ENCODE measurements at places on chromosomes 5 and 9. TPM values are rescaled to one million over a fixed set of nuclear protein-coding genes. Genes with fewer than 3 reads are reported as not detected.

The LCN9 gene
- total RNA-seq: not detected

The C9orf50 gene
- total RNA-seq: 0.56 TPM

The NPDC1 gene
- 260 TPM for total RNA-seq

The PAX5 gene
- total RNA-seq: 24.3 TPM

The PCDHB10 gene
- total RNA-seq: 17.7 TPM

The IL7R gene
- not detected for total RNA-seq

The TEK gene
- 1.0 TPM for total RNA-seq

The BARHL1 gene
- total RNA-seq: not detected

The KCNT1 gene
- 0.76 TPM for total RNA-seq

The MTX3 gene
- 21.8 TPM for total RNA-seq

The IFNA8 gene
- total RNA-seq: not detected

The BTNL9 gene
- total RNA-seq: 37.9 TPM

The PCA3 gene
- total RNA-seq: not detected

The ADRB2 gene
- not detected for total RNA-seq

The CNTNAP3B gene
- total RNA-seq: 10.1 TPM

The CCDC192 gene
- not detected for total RNA-seq

- no peak for DNase-seq
Measured at GRCh38 chr5:96335873-96336272, 97.2 kb downstream of the PCSK1 start.

GRCh38 chr9:89805571-89806292, 200.9 kb downstream of the GADD45G start:
- no peak for DNase-seq

GRCh38 chr9:6498982-6499381, 86.0 kb downstream of the UHRF2 start:
- no peak for DNase-seq

- DNase-seq: no peak
Measured at GRCh38 chr9:116191576-116192415, 38.2 kb downstream of the PAPPA start.

DNA sequence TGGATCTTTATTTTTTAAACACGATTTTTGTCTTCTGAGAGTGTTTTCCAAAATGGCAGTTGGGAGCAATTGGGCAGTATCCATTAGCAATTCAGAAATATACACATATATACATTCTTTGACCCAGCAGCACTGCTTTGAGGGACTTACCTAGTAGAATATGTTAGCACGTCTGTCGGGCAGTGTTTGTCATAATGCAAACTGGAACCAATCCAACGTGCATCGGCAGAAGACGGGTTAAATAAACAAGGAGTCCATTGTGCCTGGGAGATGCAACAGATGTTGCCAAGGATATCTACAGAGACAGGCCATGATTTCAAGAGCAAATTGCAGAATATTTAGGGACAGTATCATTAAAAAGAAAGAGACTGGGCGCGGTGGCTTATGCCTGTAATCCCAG, 107.0 kb downstream of the COL5A1 start:
- DNase-seq: no peak

DNA sequence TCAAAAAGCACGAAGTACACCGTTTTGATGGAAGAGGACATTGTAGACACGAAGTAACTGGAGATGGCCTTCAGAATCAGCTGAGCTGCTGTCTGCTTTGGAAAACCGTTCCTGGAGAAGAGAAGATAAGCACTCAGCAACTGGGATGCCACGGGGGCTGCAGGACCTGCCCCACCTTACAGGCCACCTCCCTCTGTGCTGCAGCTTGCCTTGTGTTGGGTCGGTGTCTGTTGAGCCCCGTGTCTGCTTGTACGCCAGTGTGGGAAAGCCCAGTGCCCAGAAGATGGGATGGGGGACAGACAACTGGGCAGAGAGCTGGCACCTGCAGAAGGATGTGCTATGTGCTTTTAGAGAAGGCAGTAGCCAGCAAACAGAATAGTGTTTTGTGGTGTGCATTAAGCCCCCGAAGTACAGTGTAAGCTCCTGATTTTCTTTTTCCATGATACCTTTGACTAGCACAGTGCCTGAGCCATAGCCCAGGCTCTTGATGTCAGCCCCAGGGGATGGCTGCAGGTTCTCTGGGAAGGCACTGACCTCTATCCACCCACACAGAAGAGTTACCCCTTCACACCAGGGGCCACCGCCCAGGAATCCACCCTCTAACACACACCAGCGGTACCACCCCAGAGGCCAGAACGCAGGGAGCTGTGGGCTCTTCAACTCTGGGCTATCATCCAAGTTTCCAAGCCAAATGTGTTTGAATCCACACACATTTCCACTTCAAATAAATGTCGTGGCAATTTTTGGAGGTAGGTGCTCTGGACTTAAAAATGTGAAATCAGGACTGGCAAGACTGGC, 63.8 kb downstream of the MACROH2A1 start:
- no peak for DNase-seq

- no peak for DNase-seq
Measured at GRCh38 chr5:81785322-81785721, 34.4 kb upstream of the SSBP2 start.

DNA sequence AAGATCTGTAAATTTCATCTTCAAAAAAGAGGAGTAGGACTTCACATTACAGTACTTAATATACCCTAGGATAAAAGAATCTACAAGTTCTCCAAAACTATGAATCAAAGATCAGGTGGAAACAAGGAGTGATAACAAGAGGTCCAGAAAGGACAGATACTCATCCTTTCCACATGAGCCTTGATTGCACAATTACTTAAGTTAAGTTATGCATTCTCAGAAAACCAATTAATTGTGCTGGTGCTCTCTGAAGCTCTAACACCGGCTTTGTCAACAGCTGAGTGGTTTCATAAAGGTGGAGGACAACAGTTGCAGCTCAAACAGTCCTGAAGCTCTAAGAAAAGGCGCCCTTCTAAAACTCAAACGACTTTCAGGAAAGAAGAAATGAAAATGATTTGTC, 251.9 kb downstream of the BNC2 start:
- no peak for DNase-seq

DNA sequence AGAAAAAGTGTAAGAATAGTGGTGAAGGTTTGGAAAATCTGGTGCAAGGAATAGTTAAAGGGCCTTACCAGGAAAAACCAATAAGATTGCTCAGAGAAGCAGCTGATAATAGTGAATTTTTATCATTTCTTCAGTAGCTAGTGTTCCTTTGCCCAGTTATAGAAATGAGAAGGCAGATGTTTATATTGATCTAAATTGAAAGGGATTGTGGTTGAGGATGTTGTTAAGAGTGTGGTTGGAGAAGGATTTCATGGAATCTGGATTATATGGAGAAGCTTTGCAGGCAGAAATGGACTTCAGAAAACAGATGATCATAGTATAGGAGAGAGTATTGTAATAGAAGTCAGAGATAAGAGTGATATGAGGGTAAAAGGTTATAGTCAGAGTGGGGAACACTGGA, 102.6 kb downstream of the XRCC4 start:
- no peak for DNase-seq

GRCh38 chr5:111954516-111955395, 197.8 kb upstream of the NREP start:
- no peak for DNase-seq

- DNase-seq: no peak
Measured at GRCh38 chr5:115396688-115397087, 100.2 kb upstream of the CCDC112 start.

- DNase-seq: no peak
Measured at GRCh38 chr9:79023134-79023580, 548.6 kb upstream of the TLE4 start.

- DNase-seq: no peak
Measured at GRCh38 chr9:131410044-131410491, 16.2 kb downstream of the PRRC2B start.

DNA sequence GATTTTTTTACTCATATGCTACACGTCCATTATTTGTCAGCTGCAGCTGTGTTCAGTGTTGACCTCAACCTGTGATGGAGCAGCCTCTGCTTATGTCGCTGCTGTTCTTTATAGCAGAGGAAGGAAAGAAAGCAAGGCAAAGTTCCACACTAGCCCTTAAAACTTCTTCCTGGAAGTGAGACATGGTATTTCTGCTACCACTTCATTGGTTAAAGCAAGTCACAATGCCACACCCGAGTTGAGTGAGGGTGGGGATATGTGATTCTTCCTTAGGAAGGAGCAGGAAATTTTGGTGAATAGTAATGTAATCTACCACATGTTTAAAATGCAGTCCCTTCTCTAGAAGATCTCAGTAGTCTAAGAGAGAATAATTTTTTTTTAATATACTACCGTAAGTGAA, 224.8 kb upstream of the DMRT1 start:
- no peak for DNase-seq

DNA sequence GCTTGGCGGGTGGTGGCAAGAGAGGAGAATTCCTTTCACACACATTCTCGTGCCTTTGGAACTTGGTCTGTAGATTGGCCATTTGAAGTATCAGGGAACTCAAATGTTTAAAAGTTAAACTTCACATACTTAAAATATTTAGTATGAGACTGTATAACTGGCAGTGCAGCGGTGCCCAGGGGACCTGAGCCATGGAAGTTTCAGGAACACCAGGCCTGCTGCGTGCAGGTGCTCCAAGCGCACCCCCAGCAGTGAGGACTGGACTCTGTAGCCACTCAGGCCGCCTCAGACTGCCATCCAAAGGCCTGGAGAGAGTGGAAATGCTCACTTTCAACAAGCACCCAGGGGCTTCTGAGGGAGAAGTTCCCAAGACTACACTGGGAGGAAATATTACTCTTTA, 273.5 kb upstream of the IRX2 start:
- DNase-seq: no peak

GRCh38 chr5:144202072-144202471, 31.4 kb downstream of the KCTD16 start:
- DNase-seq: no peak

GRCh38 chr5:105133087-105133486, 1570.5 kb upstream of the NUDT12 start:
- no peak for DNase-seq

GRCh38 chr5:179267671-179268083, 77.6 kb downstream of the ADAMTS2 start:
- DNase-seq: peak; percentile 9

DNA sequence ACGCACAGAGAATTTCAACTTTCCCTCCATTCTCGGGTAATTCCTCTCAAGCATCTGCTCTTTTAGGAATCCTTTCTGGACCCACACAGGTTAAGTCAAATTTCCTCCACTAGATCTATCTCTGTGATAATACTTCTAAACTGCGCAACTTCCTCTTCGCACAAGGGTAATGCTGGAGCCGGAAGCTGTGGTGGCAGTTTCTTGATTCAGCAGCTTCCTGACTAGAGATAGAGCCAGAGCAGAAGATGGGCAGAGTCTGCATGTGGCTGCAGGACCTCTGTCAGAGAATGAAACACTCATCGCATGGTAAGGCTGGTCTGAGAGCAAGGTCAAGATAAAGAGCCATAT, 11.1 kb upstream of the CDC42SE2 start:
- DNase-seq: no peak

- no peak for DNase-seq
Measured at GRCh38 chr5:84715686-84716085, 331.0 kb upstream of the EDIL3 start.

- DNase-seq: no peak
Measured at GRCh38 chr5:120516805-120517204, 52.7 kb downstream of the PRR16 start.

DNA sequence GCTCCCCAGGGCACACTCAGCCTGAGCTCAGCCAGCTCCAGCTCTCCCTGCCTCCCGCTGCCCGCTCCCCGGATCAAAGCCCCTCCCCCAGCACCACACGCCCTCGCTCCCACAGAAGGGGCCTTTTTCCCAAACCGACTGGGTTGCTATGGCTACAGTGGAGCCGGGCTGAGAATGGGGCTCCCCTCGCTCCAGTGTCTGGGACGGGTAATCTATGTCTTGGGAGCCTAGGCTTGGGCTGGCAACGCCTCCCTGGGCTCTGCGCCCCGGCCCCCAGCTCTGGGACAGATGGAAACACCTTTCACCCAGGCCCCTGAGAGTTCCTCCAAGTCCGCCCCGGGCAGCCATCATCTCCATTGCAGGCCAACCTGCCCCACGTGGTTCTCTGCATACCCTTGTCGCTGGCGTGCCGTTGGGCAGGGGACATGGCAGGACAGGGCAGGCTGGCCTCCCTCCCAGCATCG, 29.6 kb downstream of the NOTCH1 start:
- DNase-seq: no peak

All from glutamatergic neuron (in vitro differentiated cells).